ENCODE measurements at places on chromosomes 7 and 10.

- no peak for DNase-seq
Measured at GRCh38 chr10:48317321-48317990, 11.0 kb downstream of the MAPK8 start.

GRCh38 chr10:34864149-34865067 lies 49.3 kb upstream of the PARD3 start:
- DNase-seq, result no peak

DNA sequence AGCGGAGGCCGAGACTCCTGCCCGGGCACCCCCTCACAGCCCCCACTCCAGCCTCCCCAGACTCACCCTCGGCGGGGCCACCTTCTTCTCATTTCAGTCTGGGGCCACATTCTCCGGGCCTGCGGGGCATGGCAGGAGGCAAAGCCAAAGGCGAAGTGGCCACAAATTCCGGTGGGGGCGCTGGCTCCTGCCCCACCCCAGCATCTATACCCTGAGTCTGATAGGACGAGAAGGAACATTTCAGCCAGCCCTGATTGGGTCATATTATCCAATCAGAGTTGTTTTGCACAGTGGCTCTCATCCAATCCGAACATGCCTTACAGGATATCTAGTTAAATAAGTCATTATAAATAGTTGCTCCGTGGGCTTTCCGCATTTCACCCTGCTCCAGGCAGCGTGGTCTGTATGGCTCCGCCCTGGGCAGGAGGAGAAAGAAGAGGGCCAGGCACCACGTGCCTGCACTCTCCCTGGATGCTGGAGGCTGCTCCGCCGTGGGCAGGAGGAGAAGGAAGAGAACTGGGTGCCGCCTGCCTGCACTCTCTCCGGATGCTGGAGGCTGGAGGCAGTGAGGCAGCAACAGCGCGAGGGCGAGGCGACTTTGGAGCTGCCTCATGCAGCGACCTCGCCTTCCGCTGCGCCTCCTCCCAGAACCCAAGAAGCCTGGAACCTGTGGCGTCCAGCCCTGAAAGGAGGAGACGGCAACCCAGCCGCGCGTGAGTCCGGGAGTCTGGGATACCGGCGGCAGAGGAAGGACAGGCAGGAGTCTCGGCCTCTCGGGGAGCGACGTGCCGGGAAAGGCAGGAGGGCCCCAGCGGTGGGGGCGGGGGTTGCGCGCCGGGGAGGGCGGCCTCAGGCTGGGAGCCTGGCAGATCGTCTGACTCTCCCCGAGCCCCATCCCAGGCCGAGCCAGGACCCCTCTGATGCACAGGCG lies 162.9 kb downstream of the ZNF33B start:
- no peak for DNase-seq

DNA sequence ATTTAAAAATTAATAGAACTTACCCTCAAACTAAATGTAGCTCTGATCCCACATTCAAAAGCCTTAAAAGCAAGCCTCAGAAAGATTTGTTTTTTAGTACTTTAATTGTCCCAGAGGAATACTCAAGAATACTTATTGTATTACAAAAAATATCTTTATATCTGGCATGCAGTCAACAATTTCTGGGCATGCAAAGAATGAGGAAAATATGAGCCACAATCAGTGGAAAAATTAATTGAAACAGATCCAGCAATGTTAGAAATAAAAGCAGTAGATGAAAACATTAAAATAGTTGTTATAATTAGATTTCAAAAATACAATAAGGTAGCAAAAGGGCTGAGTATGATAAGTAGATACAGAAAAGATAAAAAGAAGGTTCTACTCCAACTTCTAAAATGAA lies 154.7 kb downstream of the PON1 start:
- DNase-seq, result no peak

GRCh38 chr10:57222129-57222528 lies 861.1 kb upstream of the ZWINT start:
- no peak for DNase-seq

DNA sequence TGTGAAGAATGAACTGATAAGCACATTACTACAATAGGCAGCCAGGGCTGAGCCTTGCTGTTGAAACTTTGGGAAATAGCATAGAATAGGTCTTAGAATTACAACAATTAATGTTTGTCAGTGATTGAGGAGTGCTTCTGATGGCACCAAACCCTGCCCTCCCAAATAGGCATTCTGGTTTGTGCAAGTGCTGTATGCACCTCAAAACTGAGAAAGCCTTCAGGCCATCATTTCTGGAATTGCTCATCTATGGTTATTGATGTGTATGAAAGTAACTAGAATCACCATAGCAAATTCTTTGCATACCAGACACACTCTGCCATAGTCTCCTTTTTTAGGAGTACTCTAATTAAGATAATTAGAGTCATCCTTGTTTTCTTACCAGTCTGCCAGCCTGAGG lies 585.0 kb upstream of the MBL2 start:
- no peak for DNase-seq

DNA sequence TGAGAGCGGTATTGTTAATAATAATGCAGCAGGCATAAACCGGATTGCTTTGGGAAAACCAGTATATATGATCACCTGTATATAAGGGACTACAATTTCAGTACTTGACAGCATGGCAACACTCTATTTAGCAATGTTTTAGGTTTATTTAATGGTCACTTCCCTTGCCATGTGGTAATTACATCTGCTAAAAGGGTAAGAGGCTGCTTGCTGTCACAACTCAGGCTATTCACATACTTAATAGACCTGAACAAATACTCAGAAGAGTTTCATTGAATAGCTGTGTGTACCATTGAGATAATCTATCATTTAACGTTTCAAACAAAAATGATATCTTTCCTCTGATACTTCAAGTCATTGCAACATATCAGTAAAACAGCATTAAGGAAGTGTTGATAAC lies 90.1 kb downstream of the PCDH15 start:
- DNase-seq, result no peak

DNA sequence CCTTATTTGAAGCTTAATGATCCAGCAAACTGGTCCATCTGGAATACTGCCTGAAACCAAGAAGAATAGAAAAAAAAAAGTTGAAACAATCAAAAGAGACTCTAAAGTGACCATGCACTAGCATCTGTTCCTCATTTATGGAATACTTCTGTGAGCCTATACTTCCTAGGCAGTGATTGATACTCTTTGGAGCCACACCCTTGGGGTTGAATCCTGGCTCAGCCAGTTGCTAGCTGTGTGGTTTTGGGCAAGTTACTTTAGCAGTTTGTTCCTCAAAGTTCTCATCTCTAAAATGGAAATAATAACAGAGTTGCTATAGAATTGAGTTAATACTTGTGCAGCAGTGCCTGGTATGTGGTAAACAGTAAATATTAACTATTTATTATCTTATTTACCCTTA lies 208.9 kb downstream of the GPR158 start:
- DNase-seq, result no peak

DNA sequence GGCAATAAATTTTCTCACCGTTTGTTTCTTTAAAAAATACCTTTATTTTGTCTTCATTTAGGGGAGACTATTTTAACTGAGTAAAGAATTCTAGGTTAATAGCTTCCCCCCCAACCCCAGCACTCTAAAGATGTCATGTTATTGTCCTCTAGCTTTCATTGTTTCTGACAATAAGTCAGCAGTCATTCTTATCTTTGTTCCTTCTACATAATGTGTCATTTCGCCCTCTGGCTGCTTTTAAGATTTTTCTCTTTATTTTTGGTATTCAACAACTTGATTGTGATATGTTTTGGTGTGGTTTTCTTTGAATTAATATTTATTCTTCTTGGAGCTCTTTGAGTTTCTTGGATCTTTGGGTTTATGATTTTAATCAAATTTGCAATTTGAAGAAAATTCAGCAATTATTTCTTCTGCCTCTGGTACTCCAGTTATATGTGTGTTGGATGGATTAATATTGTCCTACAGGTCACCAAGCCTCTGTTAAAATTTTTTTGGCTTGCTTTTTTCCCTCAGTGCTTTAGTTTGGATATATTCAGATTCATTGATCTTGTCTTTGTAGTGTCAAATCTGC lies 64.6 kb upstream of the ELN start:
- DNase-seq, result no peak

- DNase-seq, result no peak
Measured at GRCh38 chr7:148661471-148661870, 37.2 kb upstream of the CUL1 start.

DNA sequence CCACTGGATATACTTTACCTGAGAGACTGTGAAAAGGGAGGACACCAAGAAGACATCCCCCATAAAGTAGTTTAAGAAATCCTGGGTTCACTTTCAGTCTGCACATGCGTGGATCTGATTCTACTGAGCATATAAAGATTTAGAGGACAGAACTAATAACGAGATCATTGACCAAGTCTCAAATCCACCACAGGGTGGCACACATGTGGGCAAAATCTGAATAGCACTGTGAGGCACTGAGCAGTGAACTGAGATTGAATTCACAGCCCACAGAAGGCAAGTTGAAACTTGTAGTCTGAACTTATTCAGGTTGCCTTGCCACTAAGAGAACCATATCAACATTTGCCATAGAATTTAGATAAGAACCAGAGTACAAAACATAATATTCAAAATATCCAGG lies 818.6 kb downstream of the GRID1 start:
- no peak for DNase-seq

- no peak for DNase-seq
Measured at GRCh38 chr7:91910171-91910570, 29.7 kb upstream of the MTERF1 start.

- DNase-seq, result no peak
Measured at GRCh38 chr7:140316165-140316661, 82.1 kb downstream of the SLC37A3 start.

DNA sequence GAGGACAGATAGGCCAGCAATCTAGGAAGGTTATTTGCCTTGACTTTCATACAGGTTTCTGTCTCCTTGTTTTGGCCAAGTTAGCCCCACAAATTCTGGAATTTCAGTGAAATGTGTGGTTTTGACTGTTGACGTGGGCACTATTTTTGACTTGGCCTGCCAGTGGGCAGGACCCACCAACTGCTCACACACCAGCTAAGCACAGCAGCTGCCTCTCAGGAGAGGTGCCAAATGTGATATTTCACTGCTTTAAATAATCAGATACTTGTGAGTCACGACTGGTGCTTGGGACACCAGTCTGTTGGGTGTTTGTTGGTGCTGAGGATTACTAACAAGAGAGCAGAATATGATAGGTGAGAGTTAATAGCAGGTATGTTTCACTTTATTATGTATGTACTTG lies 409.7 kb upstream of the MTPN start:
- DNase-seq, result no peak

GRCh38 chr10:80540981-80541750 lies 3.5 kb downstream of the SH2D4B start:
- no peak for DNase-seq

DNA sequence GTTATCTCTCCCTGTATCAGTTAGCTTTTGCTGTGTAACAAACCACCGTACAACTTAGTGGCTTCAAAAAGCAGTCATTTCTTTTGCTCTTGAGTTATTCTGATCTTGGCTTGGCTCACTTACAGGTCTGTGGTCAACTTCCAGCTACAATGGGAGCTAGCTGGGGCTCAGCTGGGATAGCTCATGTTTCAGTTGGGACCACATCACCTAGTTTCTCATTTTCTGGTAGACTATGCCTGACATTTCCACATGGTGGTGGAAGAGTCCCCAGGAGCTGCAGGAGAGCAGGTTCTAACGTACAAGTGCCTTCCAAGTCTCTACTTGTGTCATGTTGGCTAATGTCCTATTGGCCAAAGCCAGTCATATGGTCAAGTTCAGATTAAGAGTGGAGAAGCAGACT lies 25.8 kb upstream of the PIP4K2A start:
- no peak for DNase-seq

DNA sequence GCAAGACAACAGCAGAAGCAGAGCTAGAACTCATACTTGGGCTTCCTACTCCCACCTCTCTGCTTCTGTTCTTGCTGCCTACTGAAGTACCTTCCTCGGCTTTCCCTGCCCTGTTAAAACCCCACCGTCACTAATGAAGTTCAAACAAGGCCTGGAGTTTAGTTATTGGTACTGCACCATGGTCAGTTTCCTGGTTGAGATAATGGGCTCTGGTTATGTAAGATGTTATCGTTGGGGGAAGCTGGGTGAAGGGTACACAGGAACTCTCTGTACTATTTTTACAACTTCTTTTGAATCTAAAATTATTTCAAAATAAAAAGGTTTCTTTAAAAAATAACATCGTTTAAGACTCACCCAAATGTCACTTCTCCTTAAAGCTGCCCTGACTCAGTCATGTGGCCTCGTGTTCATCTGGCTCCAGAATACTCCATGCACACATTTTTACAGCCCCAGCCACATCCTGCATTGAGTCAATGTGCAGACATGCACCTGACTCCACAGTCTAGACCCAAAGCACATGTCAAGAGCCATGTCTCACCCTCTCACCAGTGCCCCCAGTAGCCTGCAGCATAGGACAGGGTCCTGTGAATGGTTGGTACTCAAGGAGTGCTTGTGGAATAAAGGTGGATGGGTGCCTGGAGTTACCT lies 36.9 kb upstream of the AQP1 start:
- DNase-seq, result no peak

GRCh38 chr7:128067983-128068382 lies 36.7 kb upstream of the LRRC4 start:
- DNase-seq, result no peak

- no peak for DNase-seq
Measured at GRCh38 chr7:24946467-24946866, 33.5 kb downstream of the OSBPL3 start.

Measured in stimulated activated CD4-positive, alpha-beta T cell treated with anti-CD3 and anti-CD28 coated beads, TNF-alpha, amount 100 ng/mL, for 48 hours (primary cell).